Epithelial cell of proximal tubule (primary cell): ENCODE measurements at places on chromosomes 12 and 14. TPM values are rescaled to one million over a fixed set of nuclear protein-coding genes. Genes with fewer than 3 reads are reported as not detected.

DNA sequence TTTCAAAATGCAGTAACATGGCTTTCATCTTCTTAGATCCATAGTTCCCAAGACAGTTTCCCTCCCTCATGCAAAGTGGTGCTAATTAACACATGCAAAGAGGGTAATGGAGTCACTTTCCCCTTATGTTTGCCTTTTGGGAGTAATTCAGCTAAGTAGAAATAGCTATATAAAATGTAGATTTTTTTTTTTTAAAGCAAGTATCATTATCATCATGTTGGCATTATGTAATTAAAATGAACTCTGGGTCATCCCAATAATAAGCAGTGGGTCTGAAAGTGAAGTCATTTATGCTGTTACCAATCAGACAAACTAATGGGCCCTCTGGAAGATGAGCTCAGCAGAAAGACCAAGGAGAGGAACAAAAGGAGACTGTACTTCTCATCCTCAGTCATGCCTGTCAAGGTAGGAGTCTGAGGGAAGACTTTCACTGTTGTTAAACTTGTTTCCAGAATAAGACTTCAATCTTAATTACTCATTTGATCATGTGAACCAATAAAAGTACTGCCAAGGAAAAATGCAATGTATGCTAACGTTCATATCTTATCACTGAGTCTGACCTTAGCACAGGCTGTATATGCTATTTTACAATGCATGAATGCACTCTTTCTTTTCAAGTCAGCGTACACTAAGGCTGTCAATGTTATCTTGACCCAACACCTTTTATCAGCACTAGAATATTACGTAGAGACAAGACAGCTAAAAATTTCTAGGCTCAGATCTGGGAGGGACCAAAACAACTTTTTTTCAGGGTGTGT is 26.8 kb downstream of the AREL1 start:
- DNase-seq = no peak

WIF1 gene
- not detected in 2 replicates for total RNA-seq

RERG gene
- 0.51 and 1.4 TPM in 2 replicates for total RNA-seq

GRCh38 chr14:50978888-50979287 is 34.6 kb upstream of the PYGL start:
- no peak for DNase-seq

TMCC3 gene
- total RNA-seq = 7.5 and 11.8 TPM in 2 replicates

PAH gene
- total RNA-seq = not detected in 2 replicates

DNA sequence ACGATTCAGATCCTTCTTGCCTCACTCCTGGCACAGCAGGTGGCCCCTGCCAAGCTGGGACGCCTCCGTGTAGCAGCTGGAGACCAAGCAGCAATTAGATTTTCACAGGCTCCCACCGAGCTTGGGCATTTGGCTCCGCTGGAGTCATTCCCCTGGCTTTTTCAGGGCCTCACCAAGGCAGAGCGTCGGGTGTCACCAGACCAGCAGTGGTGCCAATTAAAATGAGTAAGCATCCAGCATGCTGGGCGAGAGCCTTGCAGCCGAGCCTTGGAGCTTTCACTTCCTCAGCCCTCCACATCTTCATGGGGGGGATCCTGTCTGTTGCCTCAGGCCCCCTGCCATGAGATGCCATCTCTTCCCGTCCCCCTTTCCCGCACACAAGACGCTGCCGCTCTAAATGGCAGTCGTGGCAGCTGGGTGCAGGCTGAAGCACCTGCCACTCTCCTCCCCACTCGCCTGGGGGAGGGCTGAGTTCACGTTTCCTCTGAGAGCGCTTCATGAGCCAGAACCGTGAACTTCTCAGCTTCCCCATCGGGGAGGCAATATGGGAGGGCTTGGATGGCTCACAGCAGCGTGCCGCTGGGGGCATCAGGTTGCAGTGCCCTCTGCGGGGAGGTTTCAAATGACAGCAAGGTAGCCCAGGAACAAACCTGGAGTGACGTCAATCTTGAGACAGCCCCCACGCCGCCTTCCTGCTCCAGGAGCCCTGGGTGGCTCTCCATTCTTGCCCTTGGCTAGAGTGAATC is 11.7 kb downstream of the TPCN1 start:
- DNase-seq = no peak

GLIPR1L1 gene
- total RNA-seq = not detected in 2 replicates

DNA sequence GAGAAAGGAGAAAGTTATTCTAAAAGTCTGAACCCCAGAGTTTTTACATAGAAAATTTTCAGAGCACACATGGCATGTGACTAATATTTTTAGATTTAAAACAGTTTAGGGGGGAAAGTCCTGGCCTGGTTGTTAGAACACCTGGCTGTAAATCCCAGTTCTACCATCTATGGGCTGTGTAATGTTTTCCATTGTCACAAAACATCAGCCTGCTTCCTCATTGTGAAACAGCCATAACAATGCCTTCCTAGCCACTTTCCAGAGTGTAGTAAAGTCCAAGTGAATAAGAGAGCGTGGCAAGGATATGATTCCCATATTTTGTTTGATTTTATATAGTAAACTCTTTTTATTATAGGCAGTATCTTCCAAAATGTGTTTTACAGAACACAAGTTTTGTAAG is 310.0 kb upstream of the DCN start:
- no peak for DNase-seq

DNA sequence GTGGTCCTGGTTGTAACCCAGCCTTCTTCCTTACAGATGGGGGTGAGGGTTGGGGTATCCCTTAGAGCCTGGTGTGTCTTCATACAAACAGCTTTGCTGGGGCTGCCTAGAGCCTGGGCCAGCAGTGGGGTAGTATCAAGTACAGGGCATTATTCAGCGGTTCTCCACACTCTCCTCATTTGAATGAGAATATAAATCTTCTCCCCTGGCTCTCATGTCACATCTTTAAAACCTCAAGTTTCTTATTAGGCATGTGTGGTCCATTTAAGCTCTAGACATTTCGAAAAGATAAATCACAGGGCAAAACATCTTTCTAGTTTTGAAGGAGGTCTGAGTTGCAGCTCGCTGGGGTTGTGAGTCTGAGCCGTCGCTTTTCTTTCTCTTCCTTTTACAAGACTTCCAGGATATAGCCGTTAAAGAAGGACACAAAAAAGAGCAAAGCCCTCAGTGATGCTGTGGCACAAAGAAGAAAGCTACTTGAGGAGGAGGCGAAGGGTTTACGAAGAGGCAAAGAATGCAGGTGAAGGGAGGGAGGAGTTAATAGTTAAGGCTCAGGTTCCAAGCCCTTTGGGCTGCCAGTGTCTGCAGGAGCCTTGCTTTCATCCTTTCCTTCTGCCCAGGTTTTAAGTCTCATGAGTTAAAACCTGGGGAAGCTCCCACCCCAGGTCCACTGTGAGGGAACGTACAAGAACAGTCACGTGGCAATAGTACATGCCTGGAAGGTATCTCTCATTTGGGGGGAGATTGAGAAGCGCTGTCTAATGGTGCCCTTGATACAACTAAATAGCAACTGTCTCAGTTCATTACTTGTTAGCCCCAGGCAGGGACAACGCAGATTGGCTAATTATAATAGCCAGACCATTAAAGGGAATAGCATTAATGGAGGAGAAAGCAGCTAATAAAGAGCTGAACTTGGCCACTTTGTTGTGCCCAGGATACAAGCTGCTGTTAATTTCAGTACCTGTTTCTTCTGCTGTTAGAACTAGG is 94.2 kb downstream of the ETV6 start:
- no peak for DNase-seq

FBRSL1 gene
- total RNA-seq = 57.4 and 95.9 TPM in 2 replicates

DNA sequence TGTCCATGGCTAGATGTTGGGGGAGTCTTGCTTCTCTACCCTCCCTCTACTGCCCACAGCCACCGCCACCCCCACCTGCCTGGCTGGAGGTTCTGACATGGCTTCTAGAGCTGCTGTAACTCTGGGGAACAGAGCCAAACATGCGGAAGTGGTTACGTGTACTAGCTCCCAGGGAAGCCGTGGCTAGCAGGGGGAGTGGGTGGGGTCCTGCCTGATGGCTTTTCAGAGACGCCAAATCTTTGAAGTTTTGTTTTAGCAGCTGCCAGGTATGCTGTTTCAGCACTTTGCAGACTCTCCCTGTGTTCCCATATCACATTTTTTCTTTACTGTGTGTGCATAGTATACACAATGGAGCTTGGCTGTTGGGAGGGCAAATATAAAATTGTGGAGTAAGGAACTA is 150.3 kb downstream of the TGFB3 start:
- DNase-seq = no peak

- DNase-seq = no peak
Observed at GRCh38 chr14:69848903-69849391, 30.3 kb upstream of the SMOC1 start.

RASSF9 gene
- 1.8 and 3.8 TPM in 2 replicates for total RNA-seq

GALNT8 gene
- 0.58 and 1.5 TPM in 2 replicates for total RNA-seq

DNA sequence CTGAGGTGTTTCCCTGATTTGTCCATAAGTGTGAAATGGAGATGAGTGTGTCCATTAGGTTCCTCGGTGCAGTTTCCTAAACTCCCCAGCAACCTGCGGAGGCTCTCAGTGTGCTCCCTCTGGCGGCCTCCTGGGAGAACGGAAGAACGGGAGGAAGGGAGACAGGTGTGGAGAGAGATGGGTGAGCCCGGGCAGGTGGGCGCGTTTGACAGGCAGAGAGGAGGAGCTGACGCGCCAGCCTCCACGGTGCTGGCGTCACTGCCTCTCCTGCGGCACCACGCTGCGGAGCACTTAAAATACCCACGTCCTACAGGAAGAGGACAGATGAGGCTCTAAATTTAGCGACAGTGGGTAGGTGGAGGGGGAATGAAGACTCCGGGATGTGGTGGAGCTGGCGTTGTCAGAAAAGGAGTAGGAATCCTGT is 26.8 kb upstream of the PEX5 start:
- DNase-seq = no peak

ASCL1 gene
- total RNA-seq = not detected in 2 replicates

HEBP1 gene
- 12.7 and 13.0 TPM in 2 replicates for total RNA-seq

ADGRD1 gene
- total RNA-seq = not detected in 2 replicates

- DNase-seq = no peak
Observed at GRCh38 chr12:132095520-132096409, 48.4 kb downstream of the DDX51 start.

DNA sequence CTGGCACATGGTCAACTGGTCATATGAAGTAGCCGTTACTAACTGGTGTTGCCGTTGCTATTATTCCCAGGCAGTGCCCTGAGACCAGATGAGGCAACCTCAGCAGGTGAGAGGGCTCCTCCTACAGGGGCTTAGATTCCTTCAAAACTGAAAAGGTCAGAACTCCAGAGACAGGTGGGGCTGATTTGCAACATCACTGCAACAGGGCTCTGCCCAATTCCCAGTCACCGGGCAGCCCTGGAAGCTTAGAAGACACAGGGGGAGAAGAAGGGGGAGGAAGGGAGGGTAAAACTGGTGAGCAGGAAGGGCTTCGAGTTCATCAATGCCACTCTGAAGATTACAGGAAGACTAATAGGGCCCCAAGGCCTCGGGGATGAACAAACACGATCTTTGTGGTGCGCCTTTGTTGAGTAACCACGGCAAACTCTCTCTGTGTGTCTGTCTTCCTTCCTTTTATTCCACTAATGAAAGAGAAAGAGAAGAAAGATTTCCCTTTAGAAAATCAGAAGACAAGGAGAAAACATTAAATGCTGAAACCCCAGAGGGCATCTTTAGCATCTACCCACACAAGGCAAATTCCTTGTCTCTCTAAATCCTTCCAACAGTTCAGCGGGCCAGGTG is 749.1 kb upstream of the TBX3 start:
- DNase-seq = no peak

DNA sequence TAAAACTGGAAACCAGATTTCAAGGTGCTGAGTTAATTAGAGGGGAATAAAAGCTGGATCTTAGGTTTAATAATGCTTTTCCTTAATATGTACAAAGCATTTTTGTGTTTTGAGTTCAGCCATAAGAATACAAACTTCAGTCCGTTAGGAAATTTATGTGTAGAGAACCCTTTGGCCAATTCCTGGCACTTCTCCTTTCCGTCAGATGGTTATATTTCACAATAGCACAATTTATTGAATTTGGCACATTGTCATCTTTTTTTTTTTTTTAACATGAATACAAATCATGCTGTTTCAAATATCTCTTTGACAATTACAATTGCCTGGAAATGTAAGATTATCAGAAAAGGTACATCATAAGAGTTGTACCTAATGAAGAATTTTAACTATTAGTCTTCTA is 56.2 kb upstream of the DDHD1 start:
- DNase-seq = no peak

GRCh38 chr12:25594376-25594775 is 41.3 kb upstream of the LMNTD1 start:
- DNase-seq = no peak

ESR2 gene
- under 0.01 and 0.06 TPM in 2 replicates for total RNA-seq

GRCh38 chr14:50882932-50883826 is 11.3 kb downstream of the ABHD12B start:
- DNase-seq = no peak

GRCh38 chr12:110068654-110069053 is 20.3 kb upstream of the C12orf76 start:
- no peak for DNase-seq

DNA sequence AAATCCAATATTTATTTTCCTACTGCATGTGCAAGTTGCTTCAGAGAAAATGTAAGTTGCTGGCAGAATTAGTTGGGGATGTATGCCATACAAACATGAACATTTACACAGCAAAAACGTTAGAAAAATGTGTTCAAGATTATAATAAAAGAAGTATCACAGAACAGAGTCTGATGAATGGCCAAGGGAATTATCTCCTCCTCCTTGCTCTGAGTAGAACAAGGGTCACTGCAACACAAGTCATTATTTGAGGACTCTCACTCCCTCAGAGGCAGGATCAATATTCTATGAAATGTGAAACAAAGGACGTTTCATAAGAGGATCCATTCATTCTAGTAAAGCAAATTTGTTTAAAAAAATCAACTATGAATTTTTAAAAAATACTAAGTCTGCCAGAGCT is 177.8 kb downstream of the PRKD1 start:
- DNase-seq = no peak

GRCh38 chr12:30537228-30537627 is 158.4 kb downstream of the IPO8 start:
- no peak for DNase-seq

- DNase-seq = no peak
Observed at GRCh38 chr12:6265038-6265405, 45.5 kb upstream of the PLEKHG6 start.

DLGAP5 gene
- total RNA-seq = 58.4 and 68.8 TPM in 2 replicates

DNA sequence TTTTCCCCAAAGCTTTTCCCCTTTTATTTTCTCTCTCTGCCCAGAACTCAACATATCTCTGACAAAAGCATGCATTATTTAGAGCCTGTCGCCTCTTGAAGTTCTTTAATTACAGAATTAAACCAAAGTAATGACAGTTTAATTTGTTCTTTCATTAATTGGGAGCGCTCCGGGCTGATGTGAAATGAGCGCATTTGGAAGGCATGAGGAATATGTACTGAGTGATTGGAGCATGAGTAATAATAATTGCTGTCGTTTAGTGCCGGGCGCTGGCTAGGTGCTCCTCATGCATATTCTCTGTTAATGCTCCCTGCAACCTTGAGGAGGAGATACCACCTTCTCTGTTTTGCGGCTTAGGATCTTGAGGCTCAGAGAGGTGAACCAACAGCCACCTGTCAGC is 120.5 kb downstream of the SLC25A47 start:
- DNase-seq = no peak

GRCh38 chr14:104588066-104588857 is 8.7 kb downstream of the C14orf180 start:
- no peak for DNase-seq

ZNF385A gene
- total RNA-seq = 3.9 and 4.3 TPM in 2 replicates

EEA1 gene
- 6.6 TPM in 2 replicates for total RNA-seq
